Renal cortical epithelial cell (primary cell): ENCODE measurements at places on chromosomes 16 and 17. TPM values are rescaled to one million over a fixed set of nuclear protein-coding genes. Genes with fewer than 3 reads are reported as not detected.

DNA sequence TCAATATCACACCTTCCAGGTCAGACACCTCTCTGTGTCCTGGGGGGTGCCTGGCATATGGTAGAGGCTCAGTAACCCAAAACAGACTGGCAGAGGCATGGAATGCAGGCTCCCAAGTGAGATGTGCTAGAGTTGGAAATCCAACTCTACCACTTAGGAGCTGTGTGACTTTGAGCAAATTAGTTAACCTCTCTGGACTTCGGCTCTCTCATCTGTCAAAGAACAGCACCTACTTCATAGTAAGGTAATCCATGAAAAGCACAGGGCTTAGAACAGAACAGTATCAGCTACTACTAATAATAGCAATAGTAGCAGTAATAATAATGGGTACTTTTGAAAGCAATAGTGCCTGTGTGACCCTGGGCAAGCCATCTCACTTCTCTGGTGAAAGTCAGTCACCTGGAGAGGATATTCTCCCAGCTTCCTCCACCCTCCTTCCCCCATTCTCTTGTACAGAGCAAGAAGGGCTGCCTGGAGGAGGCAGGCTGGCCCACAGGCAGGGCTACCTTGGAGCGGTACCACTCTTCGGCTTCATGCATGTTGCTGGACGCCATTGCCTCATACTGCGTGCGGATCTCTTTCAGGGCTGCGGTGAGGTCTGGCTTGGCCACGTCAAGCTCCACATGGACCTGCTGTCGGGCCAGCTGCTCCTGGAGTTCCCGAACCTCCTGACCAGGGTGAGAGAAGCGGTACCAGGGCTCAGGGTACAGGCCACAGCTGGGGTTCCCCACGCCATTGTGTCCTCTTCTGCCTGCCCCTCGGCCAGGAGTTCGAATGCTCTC is 2.3 kb downstream of the GFAP start:
- no peak for DNase-seq

The TBC1D3G gene
- not detected in 2 replicates for total RNA-seq

GRCh38 chr17:27216836-27217235 is 77.1 kb upstream of the WSB1 start:
- DNase-seq, result peak; percentile 15

The CYB5D1 gene
- 16.0 and 26.5 TPM in 2 replicates for total RNA-seq
